ENCODE measurements at places on chromosomes 5 and 9.

- ATAC-seq = no peak
Measured at GRCh38 chr5:28404363-28405071, 1366.1 kb upstream of the CDH9 start.

DNA sequence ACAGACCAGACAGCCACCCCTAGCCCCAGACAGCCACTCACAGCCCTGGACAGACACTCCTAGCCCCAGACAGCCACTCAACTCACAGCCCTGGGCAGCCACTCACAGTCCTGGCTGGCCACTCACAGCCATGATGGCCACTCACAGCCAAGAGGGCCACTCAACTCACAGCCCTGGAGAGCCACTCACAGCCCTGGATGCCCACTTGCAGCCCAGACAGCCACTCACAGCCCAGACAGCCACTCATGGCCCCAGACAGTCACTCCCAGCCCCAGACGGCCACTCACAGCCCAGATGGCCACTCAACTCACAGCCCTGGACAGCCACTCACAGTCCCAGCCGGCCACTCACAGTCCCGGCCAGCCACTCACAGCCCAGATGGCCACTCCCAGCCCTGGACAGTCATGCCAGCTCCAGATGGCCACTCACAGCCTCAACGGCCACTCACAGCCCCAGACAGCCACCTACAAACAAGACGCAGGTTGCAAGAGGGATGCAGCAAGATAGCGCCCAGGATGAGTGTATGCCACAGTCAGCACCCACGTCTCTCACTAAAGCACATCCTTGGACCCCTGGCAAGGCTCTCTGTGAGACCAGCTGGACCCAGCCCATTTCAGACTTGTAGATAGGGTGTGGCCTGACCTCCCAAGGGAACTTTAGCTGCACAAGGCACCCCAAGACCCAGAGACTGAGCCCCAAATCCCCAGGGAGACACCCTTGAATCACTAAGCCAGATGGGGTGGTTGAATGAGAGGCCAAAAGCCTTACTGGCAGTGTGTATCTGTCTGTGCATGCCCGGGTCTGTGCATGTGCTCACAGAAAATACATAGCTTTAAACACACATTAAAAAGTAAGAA lies 22.4 kb downstream of the ZDHHC11B start:
- ATAC-seq = peak; percentile 61

GRCh38 chr9:3874449-3875360 lies 348.9 kb upstream of the RFX3 start:
- ATAC-seq = peak; percentile 63

GRCh38 chr5:67983251-67984110 lies 232.1 kb upstream of the PIK3R1 start:
- no peak for ATAC-seq
